ENCODE measurements at places on chromosomes 5 and 9. TPM values are rescaled to one million over a fixed set of nuclear protein-coding genes. Genes with fewer than 3 reads are reported as not detected.

DNA sequence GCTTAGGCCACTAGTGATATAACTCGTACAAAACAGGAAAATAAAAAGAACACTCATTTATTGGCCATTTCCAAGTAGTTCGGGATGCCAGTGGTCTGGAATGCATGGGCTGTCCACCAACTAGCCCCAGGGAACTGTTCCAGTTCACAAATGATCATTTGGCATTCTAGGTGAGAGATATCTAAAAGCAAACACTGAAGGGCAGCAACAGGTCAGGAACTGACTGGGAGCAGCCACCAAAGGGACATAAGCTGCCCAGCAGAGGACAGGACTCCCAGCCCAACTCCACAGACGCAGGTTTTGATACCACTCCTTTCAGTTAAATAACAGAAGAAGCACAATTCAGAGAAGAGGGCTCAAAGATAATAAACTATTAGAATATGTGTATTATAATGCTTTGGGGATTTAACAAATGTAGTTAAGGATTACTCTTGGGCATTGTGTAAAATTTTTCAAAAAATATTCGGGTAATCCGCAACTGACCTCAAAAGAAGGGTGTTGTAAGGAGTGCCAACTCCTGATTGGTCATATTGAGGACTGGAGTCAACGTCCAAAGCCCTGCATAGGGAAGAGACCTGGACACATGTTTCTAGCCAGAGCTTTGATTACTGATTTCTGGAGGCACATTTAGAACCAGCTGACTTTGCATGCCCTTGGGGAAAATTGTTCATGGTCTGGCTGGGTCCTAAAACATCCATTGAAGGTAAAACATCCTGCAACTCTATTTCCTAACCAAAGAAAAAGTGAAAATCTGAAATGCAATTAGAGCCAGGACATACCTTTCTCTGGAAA is 320.0 kb downstream of the DNAH5 start:
- H3K4me1 ChIP-seq: no peaks in the 10 kb centered on the region
- H3K27me3 ChIP-seq: no peaks in the 10 kb centered on the region
- no peak for DNase-seq

DNA sequence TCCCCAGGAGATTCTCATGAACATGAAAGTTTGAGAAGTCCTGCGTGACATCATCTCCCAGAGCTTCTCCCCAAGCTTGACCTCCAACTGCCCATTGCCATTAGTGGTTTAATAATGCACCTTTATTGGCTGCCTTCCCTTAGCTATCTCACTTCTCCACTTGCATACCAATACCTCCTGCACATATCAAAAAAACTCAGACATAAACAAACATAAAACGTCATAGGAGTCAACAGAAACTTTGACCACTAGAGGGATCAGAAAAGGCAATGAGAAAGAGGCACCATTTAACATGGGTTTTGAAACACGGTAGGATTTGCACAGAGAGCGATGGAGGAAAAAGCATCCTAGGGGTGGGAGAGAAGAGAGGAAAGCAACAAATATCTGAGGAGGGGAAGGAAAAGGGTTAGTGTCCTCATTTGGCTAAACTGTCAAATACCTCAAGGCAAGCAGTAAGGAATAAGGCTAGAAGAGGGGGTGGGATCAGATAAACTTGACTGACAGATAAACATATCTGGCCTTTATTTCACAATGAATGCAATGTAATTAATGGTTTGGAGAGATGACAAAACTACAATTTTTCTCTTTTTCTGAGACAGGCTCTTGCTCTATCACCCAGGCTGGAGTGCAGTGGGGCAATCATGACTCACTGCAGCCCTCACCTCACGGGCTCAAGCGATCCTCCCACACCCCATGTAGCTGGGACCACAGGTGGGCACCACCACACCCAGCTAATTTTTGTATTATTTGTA is 27.0 kb downstream of the GNAQ start:
- no peaks in the 10 kb centered on the region for H3K36me3 ChIP-seq
- no peak for DNase-seq
- peaks cover 29% of the 10 kb centered on the region for H3K4me1 ChIP-seq
- H3K27ac ChIP-seq: no peak overlapping the region

GRCh38 chr5:145920542-145921210 is 15.7 kb upstream of the SH3RF2 start:
- H3K36me3 ChIP-seq: no peaks in the 10 kb centered on the region
- H3K27me3 ChIP-seq: no peaks in the 10 kb centered on the region
- no peak overlapping the region for H3K27ac ChIP-seq

GRCh38 chr5:32255540-32255900 is 57.2 kb downstream of the MTMR12 start:
- H3K27me3 ChIP-seq: no peaks in the 10 kb centered on the region
- no peaks in the 10 kb centered on the region for H3K36me3 ChIP-seq
- DNase-seq: no peak
- H3K4me3 ChIP-seq: no peak overlapping the region
- H3K4me1 ChIP-seq: peaks cover 14% of the 10 kb centered on the region

- no peak for DNase-seq
- H3K27ac ChIP-seq: no peak overlapping the region
- no peaks in the 10 kb centered on the region for H3K27me3 ChIP-seq
These were observed 13.6 kb downstream of the C9orf57 start for GRCh38 chr9:72046630-72047456.

GRCh38 chr9:98172604-98173003 is 19.8 kb downstream of the CORO2A start:
- H3K4me3 ChIP-seq: no peak overlapping the region
- DNase-seq: no peak
- H3K36me3 ChIP-seq: no peaks in the 10 kb centered on the region
- H3K4me1 ChIP-seq: no peaks in the 10 kb centered on the region

PRPF4 gene
- 19.7 TPM for total RNA-seq

ARSI gene
- 0.35 TPM for total RNA-seq

C9orf153 gene
- total RNA-seq: not detected

ORM2 gene
- total RNA-seq: 0.60 TPM

Measured in adrenal gland (tissue), 19 donors.